CD8-positive, alpha-beta T cell (primary cell): ENCODE measurements at places on chromosomes 2 and 18. TPM values are rescaled to one million over a fixed set of nuclear protein-coding genes. Genes with fewer than 3 reads are reported as not detected.

INHBB gene
- not detected for total RNA-seq

KCNF1 gene
- total RNA-seq = not detected

MGAT4A gene
- 226 TPM for total RNA-seq

ITPRIPL1 gene
- total RNA-seq = 5.6 TPM

TTR gene
- not detected for total RNA-seq

GPR45 gene
- total RNA-seq = not detected

CPO gene
- total RNA-seq = not detected

COX7A2L gene
- total RNA-seq = 60.8 TPM

KCNIP3 gene
- total RNA-seq = not detected

PLEKHH2 gene
- 1.7 TPM for total RNA-seq

TBR1 gene
- total RNA-seq = not detected

FLACC1 gene
- total RNA-seq = 2.4 TPM

RESP18 gene
- not detected for total RNA-seq

PJVK gene
- 5.3 TPM for total RNA-seq

DNA sequence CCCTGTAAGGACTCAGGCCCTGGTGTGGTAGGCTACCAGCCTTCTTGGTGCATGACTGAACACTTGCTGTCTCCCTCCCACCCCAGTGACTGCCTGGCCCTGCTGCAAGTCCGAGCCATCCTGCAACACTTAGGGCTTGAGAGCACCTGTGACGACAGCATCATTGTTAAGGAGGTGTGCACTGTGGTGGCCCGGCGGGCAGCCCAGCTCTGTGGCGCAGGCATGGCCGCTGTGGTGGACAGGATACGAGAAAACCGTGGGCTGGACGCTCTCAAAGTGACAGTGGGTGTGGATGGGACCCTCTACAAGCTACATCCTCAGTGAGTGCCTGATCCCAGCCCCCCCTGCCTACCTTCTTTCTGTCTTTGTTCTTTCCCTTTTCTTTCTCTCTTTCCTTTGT lies 55.2 kb downstream of the HK2 start:
- no peak for DNase-seq

DNA sequence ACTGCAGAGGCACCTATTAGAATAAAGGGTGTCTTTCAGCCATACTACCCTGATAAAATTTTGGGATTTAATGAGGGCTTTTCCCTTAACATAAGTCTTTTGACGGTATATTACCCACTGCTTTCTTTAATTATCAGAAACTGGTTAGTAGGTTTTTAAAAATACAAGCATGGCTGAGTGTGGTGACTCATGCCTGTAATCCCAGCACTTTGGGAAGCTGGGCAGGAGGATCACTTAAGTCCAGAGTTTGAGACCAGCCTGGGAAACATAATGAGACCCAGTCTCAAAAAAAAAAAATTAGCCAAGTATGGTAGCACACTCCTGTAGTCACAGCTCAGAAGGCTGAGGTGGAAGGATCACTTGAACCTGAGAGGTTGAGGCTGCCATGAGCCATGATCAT lies 16.1 kb downstream of the CPSF3 start:
- DNase-seq = no peak

DNA sequence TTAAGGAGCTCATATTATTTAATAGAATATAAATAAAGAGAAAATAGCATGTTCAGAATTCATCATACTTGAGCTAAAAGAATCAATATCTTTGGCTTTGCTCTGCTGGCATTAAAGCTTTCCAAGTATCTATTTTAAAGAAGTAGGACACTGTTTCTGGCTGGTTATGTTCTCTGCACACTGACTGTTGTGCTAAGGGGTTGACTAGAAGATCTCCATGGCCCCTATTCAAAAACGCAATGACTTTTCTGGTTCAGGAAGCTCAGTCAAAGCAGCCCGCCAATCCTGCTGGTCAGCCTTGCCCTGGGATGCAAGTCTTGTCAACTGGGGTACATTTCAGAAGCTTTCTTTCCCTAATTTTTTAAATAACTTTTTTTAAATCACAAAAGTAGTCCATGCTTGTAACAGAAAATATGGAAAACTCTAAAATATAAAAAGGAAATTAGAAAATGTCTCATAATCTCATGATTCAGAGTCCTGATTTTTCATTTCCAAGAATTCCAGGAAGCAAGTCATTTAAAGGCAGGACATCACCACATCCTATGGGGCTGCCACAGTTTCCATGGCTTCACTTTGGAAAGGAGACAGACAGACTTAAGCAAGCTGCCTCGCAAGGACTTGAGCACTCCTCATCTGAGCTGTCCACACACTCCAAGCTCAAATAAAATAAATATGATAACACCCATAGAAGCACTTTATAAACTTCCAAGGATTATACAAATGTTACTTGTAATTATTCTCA lies 195.1 kb downstream of the TXNL1 start:
- no peak for DNase-seq

DNA sequence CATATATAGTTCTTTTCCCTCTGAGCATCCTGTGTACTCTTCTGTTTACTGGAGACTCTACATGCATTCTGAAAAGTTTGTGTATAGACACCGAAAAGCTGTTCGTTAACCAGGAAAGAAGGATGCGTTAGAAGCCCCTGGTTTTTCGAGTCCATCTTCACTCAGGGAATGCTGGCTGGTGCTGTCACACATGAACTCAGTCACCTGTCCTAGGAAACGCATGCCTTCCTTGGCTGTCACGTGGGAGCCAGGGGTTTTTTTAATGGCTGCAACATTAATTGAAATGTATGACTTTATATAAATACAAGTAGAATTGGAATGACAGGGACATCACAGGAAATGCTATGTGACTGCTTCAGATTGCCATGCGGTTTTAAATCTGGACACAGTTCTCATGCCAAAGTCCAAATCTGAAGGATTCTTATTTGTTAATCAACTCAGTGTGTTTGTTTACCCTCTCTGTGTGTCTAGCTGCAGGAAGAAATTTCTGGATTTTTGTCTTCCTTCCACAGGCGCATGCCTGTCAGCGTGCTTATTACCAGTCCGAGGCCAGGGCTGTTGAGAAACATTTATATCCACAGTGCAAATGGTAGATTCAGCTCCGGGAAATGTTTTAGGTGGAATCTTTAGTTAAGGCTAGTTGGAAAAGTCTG lies 2.6 kb downstream of the RAMP1 start:
- no peak for DNase-seq

GRCh38 chr2:206814498-206814897 lies 49.1 kb downstream of the FASTKD2 start:
- no peak for DNase-seq

DNA sequence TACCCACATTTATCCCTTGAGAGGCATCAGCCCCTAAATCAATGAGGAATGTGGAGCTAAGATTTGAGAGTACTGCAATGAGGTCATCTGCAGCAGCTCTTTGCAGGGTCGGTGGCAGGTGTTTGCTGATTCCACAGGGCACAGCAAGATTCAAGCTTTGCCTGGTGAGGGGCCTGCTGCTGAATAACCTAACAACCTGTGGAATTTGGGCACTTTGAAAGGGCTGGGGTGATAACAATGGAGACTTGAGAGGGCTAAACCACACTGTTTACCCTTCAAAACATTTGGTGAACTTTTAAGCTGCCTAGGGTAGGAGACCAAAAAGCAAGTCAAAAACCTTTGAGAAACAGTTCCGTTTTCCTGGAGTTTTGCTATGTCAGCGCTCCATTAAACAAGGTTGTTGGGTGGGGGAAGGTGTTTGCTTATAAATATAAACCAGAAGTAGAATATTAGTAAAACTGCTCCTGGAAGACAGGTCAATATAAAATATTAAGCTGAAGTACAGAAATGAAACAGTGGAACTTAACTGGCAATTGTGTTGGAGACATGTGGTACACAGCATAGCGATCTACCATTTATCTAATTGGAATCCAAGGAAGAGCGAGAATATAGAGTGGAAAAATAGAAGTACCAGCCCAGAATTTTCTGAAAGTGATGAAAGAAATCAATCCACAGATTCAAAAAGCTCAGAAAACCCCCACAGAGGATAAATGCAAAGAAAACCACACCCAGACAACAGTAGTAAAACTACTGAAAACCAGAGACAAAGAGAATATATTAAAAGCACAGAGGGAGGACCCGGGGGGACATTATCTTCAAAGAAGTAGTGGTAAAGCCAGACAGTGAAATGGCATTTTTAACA lies 15.7 kb downstream of the COPS8 start:
- no peak for DNase-seq

- DNase-seq = no peak
Observed at GRCh38 chr2:130354139-130354428, 1.8 kb upstream of the PTPN18 start.

DNA sequence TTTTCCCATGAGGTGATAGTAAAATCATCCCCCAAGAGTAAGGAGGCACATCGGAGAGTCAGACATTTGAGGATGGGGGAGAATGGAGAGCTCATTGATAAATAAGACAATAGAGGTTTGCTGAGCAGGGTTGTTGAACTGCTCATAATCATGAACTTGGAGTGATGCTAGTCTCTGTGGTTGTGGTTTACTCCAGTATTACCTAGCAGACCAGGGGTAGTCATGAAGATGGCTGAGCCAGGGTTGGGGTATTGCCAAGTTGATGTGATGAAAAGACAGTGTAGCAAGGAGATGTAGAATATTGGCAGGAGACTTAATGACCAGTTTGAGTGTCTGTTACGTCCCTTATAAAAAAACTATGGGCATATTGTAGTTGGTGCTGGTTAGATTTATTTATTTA lies 25.4 kb downstream of the CYBRD1 start:
- DNase-seq = no peak

- DNase-seq = no peak
Observed at GRCh38 chr18:71784777-71785176, 759.4 kb downstream of the CBLN2 start.

DNA sequence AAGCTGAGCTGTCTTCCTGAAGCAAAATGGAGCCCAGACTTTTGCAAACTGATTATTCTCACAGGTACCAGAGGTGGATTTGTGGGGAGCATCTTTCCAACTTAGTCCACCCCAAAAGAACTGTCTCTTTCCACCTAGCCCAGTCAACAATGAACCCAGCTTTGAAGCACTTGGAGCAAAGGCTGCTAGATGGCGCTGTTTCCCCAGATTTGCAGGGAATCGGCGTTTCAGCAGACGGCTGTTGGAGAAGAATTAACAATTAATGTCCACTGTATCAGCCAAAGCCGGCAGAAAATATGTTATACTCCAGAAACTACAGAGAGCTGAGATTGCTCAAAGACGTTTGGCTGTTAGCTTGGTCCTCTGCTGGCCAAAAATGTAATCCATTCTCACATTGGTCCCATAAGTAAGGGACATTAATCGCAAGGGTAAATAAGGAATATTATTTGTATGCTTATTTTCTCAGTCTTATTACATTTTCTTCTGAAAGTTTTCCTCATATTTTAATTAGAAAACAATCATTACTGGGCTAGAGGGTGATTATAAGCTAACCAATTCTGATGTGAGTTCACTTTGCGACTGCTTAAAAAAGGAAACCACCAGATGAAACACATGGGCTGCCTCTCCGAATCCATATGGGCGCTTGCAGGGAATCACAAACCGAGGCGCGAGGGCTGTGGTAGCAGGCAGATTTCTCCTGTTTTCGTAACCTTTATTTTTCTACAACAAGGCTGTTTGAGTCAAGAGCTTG lies 423.8 kb upstream of the MEX3C start:
- no peak for DNase-seq

DNA sequence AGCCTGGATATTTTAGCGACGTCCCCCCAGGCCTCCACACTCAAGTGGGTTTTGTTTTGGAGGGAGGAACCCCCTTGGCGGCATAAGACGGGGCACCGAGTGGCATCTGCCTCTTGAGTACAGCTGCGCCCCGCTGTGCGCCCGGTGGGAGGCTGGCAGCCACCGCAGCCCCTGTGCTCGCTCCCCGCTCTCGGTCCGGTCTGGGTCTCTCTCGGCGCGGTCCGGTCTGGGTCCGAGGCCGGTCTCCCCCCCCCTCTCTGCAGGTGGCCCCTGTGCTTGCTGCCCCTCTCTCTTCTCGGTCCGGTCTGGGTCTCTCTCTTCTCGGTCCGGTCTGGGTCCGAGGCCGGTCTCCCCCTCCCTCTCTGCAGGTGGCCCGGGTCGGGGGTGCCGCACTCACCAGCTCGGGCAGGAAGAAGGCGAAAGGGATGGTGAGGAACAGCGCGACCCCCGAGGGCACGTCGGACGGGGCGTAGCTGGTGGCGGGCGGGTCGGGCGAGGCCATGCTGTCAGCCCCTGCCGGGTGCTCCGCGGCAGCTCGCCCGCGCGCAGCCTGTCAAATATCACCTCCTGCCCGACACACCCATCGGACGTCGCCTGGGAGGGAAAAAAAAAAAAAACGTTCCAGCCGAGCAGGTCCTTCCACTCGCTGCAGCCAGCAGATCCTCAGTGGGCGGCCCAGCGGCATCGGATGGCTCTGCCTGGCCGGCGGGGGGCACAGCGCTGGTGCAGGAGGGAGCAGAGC lies at the start of gene MALL:
Gene MALL, minus strand, starts transcription at position 532 of the 742 bp plus-strand sequence. Its CDS starts 30 bp downstream, at position 502.
- DNase-seq = no peak

DNA sequence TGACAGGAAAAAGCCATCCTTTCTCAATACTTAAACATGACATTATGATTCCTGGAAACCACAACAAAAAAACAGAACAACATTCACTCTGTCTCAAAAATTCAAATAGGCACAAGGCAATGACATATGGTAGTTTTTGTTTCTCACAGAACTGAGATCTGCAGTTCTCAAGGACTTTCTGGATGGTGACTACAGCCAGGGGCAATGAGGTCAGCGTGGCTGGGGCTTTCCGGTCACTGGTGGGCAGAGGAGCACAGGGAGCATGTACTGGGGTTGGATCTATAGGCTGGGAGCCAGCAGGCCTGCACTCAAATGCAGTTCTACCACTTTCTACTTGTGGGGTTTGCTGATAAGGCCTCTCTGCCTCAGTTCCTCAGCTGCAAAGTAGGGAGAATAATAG lies 72.0 kb downstream of the CTAGE1 start:
- no peak for DNase-seq

GRCh38 chr2:39949131-39949530 lies 170.1 kb upstream of the THUMPD2 start:
- no peak for DNase-seq

GRCh38 chr18:58562999-58563667 lies 65.8 kb downstream of the ALPK2 start:
- DNase-seq = no peak

DNA sequence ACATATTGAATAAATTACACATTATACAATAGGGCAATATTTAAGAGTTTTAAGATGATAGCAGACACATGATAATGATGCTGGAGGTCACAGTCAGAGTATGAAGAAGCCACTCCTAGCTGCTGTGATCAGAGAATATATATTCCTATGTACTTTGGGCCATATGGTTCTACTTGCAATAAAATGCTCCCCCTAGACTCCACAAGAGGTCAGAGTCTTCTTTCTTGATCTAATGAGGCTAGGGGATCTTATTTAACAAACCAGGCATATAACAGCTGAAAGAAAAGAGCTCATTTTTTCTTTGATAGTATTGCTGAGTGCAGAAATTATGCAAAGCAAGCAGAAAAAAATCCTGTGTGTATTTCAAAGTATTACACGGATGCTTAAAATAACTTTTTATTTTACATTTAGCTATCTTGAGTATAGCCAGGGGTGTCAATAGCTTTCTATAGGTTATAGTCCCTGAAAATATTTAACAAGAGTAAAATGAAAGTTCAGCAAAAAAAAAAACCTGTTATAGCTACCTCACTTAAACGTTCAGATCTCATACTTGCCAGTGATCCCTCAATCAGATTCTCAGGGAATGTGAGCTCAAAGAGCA lies 748.7 kb upstream of the CHAC2 start:
- no peak for DNase-seq

- peak; percentile 65 for DNase-seq
Observed at GRCh38 chr2:25342372-25343186, 854 bp upstream of the DNMT3A start.
